ENCODE measurements at places on chromosomes 12 and 14.

DNA sequence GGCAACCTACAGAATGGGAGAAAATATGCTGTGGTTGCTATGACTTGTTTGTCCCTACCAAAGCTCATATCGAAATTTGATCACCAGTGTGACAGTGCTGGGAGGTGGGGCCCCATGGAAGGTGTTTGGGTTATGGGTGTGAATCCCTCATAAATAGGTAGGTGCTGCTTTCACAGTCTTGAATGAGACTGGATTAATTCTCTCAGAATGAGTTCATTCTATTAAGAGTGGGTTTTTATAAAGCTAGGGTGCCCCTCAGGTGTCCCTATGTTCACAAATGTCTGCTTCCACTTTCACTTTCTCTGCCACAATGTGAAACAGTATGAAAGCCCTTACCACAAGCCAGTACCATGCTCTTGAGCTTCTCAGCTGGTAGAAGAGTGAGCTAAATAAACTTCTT, 133.5 kb downstream of the CPNE8 start:
- DNase-seq = no peak

DNA sequence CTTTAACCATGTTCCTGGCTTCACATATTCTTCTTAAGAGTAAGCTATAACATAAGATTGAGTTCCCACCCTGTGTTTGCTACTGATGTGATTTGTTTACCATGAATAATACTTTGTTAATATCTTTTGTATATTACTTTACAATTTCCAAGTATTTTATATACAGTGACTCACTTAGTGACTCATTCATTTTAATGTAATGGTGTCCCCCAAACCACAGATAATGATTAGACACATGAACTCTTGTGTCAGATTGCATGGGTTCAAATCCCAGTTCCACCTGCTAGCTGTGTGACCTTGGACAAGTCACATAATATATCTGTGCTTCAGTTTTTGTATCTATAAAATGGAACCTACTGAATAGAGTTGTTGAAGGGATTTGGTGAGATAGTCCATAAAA, 76.1 kb downstream of the MYF5 start:
- no peak for DNase-seq

DNA sequence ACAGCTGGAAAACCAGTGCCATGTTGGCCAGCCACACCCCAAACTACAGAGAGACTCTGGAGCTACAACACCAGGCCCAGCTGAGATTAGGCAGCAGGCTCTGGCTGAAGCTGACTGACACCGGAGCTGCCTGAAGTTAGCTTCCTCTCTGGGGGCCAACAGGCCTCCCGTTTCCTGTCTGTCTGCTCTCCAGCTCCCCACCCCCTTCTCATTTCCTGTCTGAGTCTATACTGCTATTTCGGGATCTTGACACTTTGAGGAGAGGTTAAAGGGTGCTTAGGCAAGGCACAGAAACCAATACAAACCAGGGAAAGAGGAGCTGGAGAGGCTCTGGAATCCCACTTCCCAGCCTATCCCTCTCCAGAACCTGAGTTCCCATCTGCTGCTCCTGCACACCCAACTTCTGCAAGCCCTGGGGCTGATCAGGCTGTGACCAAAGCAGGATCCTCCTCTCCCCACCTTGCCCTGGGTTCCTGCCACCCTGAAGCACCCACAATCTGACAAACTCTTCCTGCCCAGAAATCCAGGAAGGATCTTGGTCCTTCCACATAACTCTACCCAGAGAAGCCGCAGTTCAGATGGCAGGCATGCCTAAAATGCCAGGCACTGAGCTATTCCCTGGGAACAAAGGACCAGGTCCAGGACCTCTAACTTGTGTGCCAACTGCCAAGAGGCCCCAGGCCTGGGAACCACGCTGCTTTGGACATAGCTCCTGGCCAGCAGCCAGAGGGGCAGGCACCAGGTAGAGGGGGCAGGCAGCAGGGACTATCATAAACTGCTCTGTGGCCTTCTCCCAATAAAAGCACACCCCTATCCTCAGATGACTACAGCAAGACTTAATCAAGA, 39.9 kb downstream of the PRPF40B start:
- DNase-seq = no peak

- no peak for DNase-seq
Observed at GRCh38 chr14:68949601-68949965, 29.5 kb downstream of the ACTN1 start.

- no peak for DNase-seq
Observed at GRCh38 chr12:76444408-76444984, 96.3 kb upstream of the BBS10 start.

DNA sequence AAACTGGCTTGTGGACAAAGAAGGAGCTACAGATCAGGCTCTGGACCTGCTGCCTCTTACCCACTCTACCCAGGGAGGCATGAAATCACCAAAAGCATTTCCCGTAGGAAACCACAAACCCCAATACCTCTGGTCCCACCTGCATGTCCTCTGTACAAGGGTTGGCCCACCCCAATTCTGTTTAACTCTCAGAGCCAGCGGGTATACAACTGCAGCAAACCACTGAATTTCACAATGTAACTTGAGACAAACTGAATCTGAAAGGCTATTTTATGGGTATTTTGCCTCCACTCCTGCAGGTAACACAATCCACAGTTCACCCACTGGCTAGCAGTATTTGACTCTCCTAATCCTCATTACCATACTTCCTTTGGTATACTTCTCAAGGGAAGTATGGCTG, 16.5 kb downstream of the SIX1 start:
- DNase-seq = no peak

GRCh38 chr14:68621400-68622365, 171.2 kb downstream of the ZFP36L1 start:
- no peak for DNase-seq

DNA sequence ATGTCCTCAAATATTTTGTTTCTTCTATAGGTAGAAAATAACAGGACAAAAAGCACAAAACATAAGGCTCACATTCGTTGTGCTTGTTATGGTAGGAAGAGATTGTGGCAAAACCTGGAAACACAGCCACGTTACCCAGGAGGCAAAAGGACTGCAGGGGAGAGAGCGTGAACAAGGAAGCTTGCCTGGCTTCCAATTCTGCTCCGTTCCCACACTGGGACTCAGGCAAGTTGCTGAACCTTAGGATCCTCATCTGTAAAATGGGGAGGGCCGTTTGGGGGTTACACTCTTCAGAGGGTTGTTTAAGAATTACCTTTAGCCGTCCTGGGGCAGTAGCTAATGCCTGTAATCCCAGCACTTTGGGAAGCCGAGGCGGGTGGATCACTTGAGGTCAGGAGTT, 205.3 kb downstream of the SSPN start:
- DNase-seq = no peak

- DNase-seq = no peak
Observed at GRCh38 chr12:11106288-11106687, 14.2 kb upstream of the TAS2R43 start.

GRCh38 chr12:101852998-101853397, 22.2 kb upstream of the GNPTAB start:
- no peak for DNase-seq

GRCh38 chr14:44374906-44375305, 132.2 kb downstream of the FSCB start:
- DNase-seq = no peak

- DNase-seq = no peak
Observed at GRCh38 chr14:54715239-54715638, 148.3 kb downstream of the SAMD4A start.

GRCh38 chr14:25680934-25681333, 631.0 kb upstream of the STXBP6 start:
- no peak for DNase-seq

DNA sequence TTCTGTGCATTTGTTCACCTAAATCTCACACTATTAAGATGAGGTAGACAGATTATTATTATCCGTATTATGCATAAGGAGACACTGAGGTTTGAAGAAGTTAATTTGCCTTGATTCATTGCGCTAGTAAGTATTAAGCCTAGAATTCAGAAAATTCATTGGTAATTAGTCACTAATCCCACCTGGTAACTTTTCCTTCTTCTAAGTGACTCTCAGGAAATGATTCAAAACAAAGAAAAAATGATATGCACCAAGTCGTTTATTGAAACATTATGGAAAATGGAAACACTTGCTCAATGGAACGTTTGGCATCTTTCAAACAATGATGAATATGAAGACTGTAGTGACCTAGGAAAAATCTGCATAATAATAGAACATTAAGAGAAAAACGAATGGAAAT, 15.2 kb downstream of the RFX4 start:
- no peak for DNase-seq
